Stimulated activated CD8-positive, alpha-beta memory T cell treated with anti-CD3 and anti-CD28 coated beads, Interleukin-7, amount 100 ng/mL, for 1 hour (primary cell): ENCODE measurements at places on chromosomes 5 and 9.

GRCh38 chr5:137599457-137599856 lies 100.3 kb upstream of the SPOCK1 start:
- no peak for DNase-seq

- DNase-seq: no peak
Observed at GRCh38 chr9:110592044-110592830, 12.7 kb upstream of the SVEP1 start.

DNA sequence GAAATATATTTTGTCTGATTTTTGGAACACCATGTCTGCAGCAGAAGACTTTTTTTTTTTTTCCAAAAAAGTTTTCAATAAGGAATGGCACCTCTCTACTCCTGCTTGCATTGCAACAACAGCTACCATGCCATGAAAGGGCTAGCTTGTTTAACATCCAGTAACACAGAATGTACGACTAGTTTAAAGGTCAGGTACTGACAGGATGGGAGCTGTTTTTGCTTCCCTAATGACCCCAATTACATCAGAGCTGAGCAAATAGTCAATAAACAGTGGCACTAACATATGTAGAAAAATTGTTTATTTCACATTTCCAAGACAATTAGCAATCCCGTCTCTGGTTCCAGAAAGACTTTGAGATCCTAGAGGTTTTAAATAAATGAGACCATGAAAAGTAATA lies 693.8 kb downstream of the NR2F1-AS1 start:
- DNase-seq: no peak

DNA sequence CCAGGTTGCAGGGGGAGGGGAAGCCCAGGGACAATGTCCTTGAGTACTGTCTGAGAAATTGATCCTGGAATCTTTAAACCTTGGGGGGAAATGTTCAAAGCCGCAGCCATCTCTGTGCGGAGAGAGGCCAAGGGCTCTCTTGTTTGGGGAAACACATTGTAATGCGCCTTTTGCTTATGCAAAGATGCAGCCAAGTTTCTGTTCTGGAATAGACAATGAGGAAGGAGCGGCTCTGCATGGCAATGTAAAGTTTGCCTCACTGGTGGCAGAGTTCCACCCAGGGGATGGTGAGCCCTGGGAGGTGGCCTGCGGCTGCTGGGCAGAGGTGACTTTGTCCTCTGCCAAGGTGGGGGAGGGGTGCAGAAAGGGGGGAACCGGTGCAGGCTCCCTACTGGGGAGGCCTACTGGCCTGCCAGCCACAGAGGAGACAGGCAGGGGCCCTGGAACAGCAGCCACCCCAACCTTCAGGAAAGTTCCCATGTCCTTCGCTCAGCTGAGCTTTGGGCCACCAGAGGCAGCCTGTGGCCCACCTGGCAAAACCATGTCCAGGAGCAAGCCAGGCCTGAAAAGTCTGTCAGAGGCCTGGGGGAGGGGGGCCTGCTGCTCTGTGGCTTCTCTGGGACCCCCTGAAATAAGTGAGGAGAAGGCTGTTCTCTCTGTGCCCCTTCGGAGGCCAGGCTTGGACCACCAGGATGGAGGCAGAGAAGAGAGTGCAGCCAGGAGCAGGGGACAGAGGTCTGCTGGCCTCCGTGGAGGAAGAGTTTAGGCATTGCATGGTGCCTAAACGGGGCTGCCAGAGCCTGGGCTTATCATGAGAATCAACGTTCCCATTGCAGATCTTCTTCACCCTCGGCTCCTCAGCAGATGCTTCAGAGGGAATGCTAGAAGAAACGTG lies 127.8 kb downstream of the ZNF354C start:
- no peak for DNase-seq

GRCh38 chr5:160083501-160083900 lies 35.7 kb downstream of the PWWP2A start:
- DNase-seq: no peak

- DNase-seq: no peak
Observed at GRCh38 chr9:96574931-96575351, 44.7 kb downstream of the CDC14B start.

GRCh38 chr9:120538339-120538738 lies 41.6 kb downstream of the CDK5RAP2 start:
- DNase-seq: no peak

DNA sequence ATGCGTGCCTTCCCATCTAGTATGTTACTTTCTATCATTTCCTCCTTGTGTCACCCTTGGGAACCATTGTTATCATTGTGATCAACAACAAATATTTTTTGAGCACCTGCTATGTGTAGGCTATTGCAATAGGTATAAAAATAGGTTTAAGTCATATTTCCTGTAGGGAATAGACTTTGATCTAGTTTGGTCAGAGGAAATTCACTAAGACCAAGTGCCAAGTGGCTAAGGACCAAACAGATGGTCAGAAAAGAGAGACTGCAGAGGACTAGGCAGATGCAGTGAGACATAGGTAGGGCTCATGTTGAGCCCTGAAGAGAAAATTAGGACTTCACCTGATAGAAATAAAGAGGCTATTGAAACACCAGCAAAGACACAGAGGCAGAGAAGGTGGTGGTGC lies 430.0 kb upstream of the ADAMTSL1 start:
- DNase-seq: no peak

DNA sequence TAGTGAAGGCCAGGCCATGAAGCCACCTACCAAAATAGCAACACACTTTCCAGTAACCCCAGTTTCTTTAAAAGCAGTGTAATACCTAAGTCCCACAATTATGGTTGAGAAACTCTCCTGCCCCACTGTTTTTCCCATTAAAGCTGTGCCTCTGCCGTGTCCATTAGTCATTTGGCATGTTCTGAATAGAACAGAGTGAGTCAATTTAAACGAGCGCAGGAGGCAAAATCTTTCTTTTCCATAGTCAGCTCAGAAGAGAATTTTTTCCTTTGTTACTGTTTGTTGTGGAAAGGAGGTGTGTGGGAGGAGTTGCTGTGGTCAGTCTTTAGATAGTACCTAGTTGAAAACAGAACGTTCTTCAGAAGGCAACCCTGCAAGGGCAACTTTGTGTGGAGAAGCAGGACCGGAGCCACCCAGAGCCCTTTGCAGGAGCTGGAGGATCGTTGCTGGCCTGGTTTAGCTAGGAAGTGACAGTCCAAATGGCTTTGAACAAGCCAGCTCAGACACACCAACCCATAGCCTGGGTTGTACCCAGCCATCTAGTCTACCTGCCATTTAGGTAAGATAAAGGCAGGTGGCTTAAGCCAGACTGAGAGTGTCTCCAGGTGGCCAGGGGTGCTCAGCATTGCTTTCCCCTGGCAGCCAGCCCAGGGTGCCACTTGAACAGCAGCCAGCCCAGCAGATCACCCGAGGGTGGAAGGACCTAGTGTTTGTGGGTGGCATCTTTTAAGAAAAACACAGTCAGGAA lies 30.4 kb downstream of the GADD45G start:
- DNase-seq: no peak

DNA sequence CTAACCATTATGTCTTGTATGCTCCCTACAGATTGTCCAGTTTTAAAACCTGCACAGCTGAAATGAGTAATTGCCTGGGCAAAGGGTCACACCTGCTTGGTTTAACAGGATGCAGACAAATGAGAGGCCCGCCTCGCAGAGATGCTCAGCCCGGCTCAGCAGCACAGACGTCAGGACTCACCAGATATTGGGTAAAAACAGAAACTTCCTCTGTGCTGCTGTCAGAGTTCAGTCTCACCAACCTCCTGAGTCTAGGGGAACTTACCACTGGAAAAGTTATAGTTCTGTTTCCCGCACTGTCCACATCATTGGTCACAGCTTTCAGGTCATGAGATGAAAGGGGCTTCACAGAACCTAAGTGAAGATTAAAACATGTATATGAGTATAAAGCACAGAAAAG lies 152.5 kb downstream of the ESM1 start:
- DNase-seq: no peak

DNA sequence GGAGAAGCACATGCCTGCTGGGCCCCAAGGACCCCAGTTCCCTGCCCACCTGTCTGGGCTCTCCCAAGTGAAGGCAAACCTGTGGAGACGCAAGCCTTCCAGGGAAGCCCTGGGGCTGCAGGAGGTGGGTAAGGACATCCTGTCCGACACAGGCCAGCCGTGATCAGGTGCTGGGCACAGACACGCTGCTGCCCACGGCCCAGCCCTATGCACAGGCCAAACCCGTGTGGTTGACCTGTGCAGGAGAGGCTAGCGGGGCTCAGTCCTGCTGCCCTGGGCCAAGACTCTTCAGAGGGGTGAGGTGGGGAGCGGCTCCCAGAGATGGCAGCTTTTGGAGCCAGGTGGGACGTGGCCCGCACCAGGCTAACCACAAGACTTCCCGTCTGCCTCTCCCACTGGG lies 14.3 kb downstream of the LHX3 start:
- no peak for DNase-seq

- no peak for DNase-seq
Observed at GRCh38 chr5:6715758-6716628, 2.8 kb downstream of the TENT4A start.
